ENCODE measurements at places on chromosomes 7 and 10.

DNA sequence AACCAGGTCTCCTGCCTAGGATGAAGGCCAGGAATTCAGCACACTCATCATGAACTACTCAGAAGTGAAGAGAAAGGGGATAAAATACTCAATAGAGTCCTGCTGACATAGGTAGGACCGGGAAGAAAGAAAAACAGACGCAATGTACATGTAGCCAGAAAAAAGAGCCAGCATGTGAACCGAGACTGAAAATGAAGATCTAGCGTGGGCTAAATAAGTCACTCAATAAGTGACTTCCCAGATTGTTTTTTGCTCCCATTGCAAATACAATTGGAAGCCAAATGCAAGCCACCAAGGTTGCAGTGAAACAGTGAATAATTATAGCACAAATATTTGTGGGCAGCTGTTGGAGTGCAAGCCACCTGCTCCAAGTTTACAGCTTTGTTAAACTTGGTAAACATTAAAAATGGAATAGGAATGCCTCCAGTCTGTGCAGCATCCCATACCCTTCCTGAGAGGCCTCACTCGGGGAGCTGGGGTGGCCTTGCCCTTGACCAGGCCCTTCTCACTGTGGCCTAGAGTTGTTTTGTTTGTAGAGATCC, 34.7 kb upstream of the HPS1 start:
- no peak for DNase-seq

- no peak for DNase-seq
These were observed 25.3 kb downstream of the BCAP29 start for GRCh38 chr7:107605218-107605815.

GRCh38 chr7:2941216-2941859, 97.2 kb upstream of the GNA12 start:
- DNase-seq = no peak

GRCh38 chr7:4797858-4798705, 22.7 kb downstream of the AP5Z1 start:
- peak; percentile 92 for DNase-seq

GRCh38 chr7:137890449-137890921, 43.7 kb upstream of the DGKI start:
- no peak for DNase-seq

- no peak for DNase-seq
These were observed 24.2 kb downstream of the MGMT start for GRCh38 chr10:129491123-129491734.

- DNase-seq = no peak
These were observed 188.5 kb downstream of the TMEM178B start for GRCh38 chr7:141262101-141263090.

DNA sequence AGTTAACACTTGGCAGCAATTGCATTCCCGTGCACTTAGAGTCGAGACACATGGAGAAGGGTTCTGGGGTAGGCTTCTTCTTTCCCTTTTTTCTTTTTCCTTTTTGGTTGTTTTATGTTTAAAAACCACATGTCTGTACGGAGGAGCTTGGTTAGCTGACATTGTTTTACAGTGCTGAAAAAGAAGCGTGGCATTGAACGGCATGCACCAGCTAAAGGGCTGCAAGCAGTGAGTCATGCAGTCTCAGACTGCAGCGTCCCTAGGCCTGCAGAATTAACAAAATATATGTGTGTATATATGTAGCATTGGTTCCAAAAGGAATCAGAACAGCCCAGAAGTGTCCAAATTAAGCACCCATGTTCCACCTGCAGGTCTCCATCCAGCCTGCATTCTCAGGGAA, 211.0 kb downstream of the TCF7L2 start:
- DNase-seq = no peak

DNA sequence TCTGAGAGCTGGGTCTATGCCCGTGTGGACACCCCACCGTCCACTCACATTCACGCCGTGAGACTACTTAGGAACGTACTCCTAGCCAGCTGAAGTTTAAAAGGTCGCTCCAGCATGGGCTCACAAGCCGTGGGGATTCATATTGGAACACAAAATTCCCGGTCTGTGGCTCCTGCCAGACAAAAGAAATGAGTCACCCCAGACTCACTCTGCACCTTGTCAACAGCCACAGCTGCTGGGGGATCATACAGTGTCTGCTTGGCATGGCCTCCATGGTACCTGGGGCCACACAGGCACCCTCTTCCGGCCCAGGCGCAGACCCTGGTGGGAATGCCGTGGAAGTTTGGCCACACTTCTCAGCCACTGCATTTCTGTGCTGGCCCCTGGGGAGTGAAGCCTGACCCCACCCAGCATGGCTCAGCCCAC, 228.4 kb downstream of the DNAJB6 start:
- DNase-seq = no peak

- DNase-seq = no peak
These were observed 13.6 kb downstream of the SUMF2 start for GRCh38 chr7:56077681-56078080.

DNA sequence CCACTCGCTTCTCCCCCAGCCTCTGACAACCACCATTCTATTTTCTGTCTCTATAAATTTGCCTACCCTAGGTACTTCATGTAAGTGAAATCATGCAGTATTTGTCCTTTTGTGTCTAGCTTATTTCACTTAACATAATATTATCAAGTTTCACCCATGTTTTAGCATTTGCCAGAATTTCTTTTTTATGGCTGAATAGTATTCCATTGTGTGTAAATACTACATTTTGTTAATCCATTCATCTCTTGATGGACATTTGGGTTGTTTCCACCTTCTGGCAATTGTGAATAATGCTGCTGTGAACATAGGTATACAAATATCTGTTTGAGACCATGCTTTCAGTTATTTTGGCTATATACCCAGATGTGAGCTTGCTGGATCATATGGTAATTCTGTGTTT, 57.4 kb upstream of the TRIM8 start:
- DNase-seq = no peak

GRCh38 chr7:33669251-33669670, 236.1 kb upstream of the BMPER start:
- DNase-seq = no peak

GRCh38 chr7:82445271-82445670, 1.7 kb upstream of the CACNA2D1 start:
- no peak for DNase-seq

- DNase-seq = no peak
These were observed 79.7 kb upstream of the FERD3L start for GRCh38 chr7:19224951-19225350.

GRCh38 chr10:69835233-69835632, 33.5 kb downstream of the COL13A1 start:
- DNase-seq = no peak

DNA sequence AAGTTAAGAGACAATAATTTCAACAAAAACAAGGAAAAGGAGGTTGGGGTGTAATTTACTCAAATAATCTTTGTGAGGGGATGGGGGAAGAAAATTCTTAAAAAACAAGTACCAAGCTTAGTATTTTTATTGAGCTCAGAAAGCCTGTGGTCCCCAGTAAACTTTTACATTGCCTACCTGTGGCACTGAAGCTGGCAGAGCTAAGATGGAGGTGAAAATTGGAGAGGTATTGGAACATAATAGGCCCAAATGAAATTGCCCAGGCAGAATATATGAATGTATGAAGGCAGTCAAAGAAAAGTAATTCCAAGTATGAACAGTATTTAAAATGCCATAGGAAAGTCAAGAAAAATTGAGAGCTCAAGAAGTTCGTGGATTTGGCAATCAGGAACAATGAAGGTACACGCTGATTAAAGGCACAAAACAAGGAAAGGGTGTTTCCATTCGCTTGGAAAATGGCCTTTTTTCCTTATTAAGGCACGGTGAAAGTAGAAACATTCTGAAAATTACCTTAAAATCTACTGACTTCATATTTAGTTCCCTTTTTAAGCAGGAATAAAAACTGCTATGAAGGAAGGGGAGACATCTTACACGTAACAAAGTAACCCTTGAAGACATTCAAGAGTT, 3.4 kb upstream of the KMT2E start:
- no peak for DNase-seq

GRCh38 chr10:74333174-74333573, 182.2 kb downstream of the ADK start:
- no peak for DNase-seq

DNA sequence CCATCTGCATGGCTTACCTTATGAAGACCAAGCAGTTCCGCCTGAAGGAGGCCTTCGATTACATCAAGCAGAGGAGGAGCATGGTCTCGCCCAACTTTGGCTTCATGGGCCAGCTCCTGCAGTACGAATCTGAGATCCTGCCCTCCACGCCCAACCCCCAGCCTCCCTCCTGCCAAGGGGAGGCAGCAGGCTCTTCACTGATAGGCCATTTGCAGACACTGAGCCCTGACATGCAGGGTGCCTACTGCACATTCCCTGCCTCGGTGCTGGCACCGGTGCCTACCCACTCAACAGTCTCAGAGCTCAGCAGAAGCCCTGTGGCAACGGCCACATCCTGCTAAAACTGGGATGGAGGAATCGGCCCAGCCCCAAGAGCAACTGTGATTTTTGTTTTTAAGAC, 12.4 kb downstream of the DUSP5 start:
- no peak for DNase-seq

- DNase-seq = no peak
These were observed 24.9 kb upstream of the PALS2 start for GRCh38 chr7:24548390-24548789.

DNA sequence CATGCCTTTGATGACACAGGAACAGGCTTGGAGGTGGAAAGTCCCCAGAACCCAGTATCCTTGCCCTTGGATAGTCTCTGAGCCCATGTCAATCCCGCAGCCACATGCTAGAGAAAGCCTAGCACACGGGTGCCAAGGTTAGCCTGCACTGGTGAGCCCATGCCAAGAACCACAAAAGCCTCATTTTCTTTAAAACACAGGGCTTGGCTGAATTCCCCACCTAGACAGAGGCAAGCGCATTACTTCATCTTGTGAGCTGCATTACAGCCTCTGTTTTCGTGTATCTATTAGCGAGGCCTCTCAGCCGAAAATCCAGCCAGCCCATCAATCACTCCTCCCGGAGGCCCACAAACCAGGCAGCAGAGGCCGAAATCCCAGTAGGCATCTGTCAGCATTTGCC, 314.9 kb upstream of the AUTS2 start:
- DNase-seq = no peak

- no peak for DNase-seq
These were observed 10.9 kb downstream of the ADCK2 start for GRCh38 chr7:140683657-140684056.

DNA sequence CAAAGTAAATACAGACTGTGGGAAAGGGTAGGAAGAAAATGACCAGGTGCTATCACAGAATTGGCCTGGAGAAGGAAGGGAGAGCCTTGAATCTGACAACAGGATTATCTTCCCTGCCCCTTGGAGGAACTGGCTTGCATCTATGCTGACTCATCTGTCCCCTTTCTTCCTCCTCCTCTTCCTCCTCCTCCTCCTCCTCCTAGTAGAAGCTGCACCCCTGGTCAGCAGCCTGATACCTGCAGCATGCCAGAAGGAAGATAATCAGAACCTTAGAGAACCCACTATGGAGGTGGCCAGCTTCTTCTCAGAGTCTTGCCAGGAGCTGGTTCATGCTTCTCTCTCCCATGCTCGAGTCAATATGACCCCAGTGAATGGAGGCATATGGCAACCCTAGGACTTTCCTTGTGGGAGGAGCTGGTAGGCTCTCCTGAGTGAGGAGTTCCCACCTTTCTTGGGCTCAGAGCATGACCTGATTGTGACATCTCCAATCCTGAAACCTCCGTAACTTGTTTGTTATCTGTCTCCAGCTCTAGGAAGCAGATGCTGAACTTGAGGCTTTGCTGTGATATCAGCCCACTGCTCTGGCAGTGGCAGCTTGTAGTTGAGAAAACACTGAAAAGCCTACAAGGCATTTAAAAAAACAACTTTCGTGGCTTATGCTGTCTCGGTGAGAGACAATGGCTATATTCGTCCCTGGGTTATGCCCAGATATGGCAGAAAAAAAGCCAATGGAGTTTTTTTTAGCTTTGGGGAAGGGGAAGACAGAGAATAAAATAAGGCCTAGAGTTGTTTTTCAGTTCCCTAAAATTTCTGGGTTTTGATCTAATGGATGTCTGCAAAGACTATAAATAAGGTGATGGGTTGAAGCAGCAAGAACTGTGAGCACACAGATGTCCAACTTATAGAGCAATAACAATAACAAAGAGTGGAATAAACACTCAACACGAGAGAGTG, 60.6 kb downstream of the CDHR3 start:
- DNase-seq = no peak

DNA sequence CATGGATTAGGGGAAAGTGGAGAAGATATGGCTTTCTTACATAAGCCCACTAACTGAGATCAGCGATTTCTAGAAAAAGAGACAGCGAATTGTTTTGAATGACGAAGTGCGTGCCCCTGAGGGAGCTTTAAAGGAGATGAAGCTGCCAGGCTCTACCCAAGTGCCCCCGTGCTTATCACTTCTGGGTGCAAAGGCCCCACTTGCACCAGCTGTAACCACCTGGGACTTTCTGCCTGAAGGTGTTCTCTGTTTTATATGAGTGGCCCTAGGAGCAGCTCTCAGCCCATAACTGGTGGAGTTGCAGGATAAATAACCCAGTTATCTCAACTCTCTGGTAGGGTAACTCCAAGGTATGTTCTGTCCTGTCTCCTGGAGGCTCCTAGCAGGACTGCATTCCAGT, 20.4 kb upstream of the CARD11 start:
- no peak for DNase-seq

DNA sequence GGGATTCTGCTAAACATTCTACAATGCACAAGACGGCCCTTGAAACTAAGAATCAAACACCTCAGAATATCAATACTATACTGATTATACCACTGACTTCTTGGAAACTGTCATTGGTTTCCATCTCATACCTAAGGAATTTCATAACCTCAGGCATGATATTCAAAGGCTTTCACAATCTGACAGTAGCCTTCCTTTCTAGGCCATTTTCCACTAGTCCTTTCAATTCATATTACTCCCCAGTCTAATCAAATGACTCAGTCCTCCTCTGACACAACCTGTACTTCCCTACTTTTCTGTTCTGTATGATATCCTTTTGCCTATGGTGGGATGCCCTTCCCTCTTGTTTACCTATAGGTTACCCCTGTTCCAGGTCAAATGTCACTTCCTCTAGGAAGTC, 48.3 kb downstream of the CSTF2T start:
- DNase-seq = no peak

DNA sequence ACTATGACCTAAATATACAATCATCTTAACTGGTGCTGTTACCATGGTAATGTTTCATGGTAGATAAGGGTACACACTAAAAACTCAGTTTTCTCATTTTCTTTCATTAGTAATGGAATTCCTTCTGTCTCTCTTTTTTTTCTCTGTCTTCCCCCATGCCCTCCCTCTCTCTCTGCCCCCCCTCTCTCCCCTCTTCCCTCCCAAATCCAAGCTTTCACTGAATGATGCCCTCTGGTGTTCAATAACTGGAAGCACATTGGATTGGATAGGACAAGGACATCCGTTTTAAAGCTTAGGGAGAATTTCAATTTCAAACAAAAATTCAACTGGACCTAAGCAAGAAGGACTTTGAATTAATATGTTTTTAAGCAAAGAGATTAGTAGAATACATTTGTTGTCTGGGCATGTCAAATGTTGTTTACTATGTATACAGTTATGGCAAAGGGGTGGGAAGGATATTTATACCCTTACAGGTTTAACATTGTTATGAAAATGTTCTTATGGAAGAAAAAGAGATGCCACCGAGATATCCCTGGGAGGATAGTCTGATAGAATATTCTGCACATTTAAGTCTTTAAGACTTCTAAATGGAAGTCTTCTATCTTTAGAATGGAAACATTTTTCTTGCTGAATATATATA, 6.1 kb downstream of the CHRM2 start:
- DNase-seq = no peak

Data from upper lobe of left lung (tissue), 6 donors.